ENCODE measurements at places on chromosomes 7 and 10.
A peak's percentile ranks its signal among the peaks of the same experiment; 100 is the strongest.

GRCh38 chr10:28663576-28664368, 13.5 kb upstream of the BAMBI start:
- DNase-seq, result peak; percentile 77

GRCh38 chr7:151758622-151759540, 118.0 kb downstream of the PRKAG2 start:
- DNase-seq, result peak; percentile 9

DNA sequence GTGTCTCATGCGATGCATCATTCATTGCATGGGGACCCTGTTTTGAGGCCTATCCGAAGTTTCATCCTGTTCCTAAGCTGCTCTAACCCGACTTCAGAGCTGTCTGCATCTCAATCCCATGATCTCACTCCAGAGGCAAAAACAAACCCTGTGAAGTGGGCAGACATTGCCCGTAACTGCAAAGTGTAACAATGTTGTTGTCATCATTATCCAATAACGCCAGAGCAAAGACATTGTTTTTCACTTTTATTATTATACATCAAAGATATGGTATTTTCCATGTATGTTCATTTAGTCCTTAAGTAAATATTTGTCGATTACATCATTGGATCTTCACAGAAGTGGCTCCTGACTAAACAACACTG, 246.7 kb downstream of the KLF6 start:
- no peak for DNase-seq

GRCh38 chr10:116888380-116889055, 39.2 kb downstream of the ENO4 start:
- DNase-seq, result no peak

DNA sequence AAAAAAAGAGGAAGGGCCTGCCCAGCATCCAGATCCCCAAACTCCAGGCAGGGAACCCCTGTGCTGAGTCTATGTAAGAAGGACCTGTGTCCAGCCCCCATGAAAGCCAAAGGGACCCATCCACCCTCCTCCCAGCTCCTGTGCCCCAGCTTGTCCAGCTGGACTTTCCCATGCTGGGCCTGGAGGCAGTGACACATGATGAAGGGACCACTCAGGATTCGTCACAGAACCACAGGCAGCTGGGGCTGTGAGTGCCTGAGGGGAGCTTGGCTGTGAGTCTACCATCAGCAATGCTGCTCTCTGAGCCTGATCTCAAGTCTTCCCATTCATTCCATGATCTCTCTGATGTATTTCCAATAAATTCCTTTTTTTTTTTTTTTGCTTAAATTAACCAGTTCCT, 36.2 kb upstream of the MNX1 start:
- DNase-seq, result no peak

- DNase-seq, result no peak
Observed at GRCh38 chr7:101068401-101068800, 16.9 kb upstream of the TRIM56 start.

GRCh38 chr10:48640326-48640725, 35.5 kb upstream of the ARHGAP22 start:
- no peak for DNase-seq

DNA sequence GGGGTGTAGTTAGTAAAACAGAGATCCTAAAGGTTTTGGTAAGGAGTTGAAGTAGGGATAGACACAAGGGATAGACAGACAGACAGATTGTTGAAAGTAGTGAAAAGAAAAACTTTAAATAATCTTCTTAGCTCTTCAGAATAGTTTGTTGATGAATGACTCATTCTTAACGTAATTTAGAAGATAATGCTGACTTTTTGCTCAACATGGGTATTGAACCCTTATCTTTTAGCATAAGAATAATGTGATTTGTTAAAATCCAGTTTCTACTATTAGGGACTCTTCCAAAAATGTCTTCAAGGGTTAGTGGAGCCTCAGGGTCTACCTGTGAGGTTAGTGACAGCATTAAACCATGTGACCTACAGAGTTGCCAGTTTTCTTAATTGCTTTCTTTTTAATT, 411.2 kb downstream of the ETV1 start:
- no peak for DNase-seq

DNA sequence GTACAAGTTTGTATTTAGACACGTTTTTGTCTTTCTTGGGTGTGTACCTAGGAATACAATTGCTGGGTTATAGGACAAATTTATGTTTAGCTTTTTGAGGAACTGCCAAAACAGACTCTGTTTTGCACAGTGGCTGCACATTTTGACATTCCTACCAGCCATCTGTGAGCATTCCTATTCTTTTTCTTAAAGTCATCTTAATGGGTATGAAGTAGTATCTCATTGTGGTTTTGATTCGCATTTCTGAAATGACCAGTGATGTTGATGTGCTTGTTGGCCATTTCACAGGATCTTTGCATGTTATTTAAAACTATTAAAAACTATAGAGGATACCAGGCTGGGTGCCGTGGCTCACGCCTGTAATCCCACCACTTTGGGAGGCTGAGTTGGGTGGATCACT, 32.6 kb upstream of the IL15RA start:
- DNase-seq, result no peak

DNA sequence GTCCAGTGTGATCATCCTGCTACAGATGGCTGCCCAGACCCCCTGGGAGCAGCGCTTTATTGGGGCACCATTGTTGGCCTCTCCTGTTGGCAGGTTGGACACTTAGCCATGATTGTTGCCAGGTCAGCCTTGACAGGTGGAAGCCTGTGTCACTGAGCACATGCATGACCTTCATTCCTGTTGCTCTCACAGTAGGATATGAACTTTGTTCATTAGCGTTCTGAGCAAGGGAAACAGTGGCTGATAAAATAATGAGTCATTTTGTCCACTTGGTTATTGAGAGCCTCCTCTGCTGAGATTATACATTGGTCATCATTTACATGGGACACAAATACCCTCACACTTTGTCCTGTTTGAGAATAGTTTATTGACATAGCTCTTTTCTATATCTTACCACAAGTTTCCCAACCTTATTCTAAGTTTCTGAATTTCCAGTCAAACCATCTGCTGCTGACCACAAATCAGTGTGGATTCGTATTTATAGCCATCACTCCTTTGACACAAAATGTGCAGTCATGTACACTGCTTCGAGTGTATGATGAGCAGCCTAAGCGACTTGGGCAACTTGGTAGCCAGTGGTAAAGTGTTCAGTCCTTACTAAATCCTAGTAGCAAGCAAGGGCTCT, 102.6 kb downstream of the TPST1 start:
- DNase-seq, result no peak

DNA sequence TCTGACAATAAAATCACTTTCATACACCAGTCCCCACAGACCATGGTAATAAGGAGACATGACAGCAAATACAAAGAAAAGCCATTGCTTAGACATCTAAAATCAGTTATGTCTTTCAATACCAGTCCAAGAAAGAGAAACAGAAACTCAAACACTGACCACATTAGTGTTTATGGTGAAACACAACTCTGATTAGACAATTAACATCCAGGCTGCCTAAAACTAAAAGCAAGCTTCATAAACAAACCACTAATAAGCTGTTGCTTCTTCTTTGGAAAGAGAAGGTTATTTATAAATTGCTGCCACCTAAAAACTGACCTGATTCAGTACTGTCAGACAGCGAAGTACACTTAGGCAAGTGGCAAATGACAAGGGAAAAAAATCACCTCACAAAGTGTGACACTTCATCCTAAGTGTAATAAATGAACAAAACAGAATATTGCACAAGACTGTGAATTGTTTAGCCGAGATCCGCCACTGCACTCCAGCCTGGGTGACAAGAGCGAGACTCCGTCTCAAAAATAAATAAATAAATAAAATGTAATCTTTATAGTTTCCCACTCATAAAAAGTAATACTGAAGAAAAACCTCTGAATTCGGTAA, 277.4 kb downstream of the PARD3 start:
- no peak for DNase-seq

GRCh38 chr10:93039721-93040120, 20.9 kb upstream of the CYP26C1 start:
- DNase-seq, result no peak

DNA sequence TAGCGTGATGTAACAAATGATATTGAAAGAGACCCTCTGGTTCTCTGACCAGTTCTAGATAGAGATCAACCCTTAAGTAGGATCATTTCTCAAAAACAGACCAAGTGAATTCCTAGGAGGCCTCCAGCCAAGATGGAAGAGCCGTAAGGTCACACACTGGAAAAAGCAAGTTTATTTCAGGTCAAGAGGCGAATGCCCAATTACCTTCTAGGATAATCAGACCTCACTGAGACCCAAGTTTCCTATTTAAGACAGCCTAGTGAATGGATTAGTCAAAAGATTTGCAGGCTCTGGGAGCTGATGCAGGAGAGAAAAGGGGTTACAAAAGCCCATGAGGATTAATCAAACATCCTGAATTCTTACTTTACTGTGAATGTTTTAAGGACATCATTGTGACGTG, 486.1 kb upstream of the NRP1 start:
- no peak for DNase-seq

DNA sequence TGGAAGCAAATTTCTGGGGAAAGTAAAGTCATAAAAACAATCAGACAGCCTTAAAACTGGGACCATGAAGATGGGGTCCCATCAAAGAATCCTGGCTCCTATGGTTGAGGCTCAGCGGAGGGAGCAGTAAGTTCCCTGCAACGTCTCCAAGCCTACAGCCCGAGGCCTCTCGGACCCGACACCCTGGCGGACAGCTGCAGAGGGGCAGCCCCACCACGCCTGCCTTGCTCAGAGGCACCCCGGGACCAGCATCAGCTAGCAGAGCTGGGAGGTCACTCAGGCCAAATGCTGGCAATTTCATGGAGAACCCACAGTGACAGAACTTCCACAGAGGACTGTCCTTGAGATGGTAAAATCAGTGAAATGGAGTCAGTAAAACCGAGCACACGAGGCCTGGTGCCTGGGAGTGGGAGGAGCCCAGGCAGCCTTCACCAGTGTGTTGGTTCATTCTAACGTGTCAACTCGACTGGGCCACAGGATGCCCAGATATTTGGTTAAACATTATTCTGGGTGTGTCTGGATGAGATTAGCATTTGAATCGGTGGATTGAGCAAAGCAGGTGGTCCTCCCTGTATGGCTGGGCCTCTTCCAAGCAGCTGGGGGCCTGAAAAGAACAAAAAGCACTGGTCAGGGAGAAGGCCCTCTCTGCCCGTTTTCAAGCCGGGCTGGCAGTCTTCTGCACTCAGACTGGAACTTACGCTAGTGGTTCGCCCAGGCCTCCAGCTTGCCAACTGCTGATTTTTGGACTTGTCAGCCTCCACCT, 96.2 kb upstream of the INSIG1 start:
- no peak for DNase-seq

GRCh38 chr7:11760372-11760771, 71.6 kb downstream of the THSD7A start:
- no peak for DNase-seq

DNA sequence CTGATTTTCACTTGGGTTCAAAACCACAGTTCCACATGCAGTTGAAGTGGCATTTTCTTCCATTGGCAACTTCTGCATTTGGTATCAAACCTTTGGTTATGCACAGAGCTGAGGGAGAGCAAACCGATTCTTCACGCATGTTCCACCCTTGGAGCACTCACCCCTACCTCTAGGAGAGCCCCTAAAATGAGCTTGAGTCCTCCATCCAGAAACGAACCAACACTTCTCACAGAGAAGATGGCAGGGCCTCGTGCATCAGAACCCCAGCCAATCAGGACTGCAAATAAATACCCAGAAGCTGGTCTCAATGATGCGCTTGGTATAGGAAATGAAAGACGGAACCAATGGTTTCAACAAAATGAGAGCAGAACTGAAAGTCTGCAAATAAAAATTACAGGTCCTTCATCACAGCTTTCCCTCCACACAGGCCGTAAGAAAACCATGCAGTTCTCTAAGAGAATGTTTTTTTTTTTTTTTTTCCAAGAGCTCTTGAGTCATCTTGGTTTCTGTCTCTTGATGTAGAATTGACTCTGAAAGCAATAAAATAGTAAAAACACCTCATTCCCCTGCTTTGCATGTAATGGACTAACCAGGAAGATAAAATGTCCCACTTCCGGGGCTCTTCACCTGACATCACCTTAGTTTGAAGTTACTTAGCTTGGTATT, 23.9 kb downstream of the KLF6 start:
- no peak for DNase-seq

GRCh38 chr7:47636433-47637175, 54.7 kb upstream of the TNS3 start:
- no peak for DNase-seq

DNA sequence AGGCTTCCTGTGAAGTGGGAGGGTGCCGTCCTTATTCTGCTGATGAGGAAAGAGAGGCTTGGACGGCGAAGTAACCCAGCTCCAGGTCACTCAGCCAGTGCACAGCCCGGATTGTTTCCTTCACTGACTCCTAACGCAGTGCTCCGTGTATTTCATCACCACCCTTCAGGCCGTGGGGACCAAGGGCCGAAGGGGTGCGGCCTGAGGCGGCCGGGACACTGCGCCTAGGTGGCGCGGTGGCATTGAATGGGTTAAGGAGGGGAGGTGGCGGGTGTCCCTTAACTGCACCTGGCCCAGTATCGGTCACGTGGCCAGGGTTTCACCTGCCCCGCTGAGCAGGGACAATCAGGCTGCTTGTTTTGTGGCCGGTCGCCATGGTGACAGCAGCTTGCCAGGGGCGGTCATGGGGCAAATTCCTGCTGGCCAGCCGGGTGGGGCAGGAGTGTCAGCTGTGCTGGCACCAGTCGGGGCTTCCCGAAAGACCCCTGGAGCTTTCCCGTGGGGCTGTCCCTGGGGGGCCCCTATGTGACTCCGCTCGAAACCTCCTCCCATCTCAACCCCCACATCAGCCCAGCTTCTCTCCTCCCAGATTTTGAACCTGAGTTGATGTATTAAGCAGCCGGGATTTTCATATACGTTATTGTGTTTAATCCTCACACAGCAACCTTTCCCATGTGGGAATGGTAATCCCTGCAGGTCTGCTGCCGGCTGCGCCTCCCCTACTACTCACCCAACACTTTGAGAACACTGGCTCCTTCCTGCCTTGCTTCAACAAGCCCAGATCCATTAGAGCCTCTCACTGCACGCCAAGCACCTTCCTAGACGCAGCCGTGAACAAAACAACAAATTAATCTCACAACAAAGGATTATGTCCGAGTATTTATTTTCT, 4.4 kb upstream of the ABHD11 start:
- peak; percentile 34 for DNase-seq

- DNase-seq, result no peak
Observed at GRCh38 chr7:28170701-28171100, 9.9 kb downstream of the JAZF1 start.

GRCh38 chr10:11437391-11438142, 173.9 kb downstream of the USP6NL start:
- no peak for DNase-seq

GRCh38 chr7:141178486-141179135, 104.7 kb downstream of the TMEM178B start:
- no peak for DNase-seq

GRCh38 chr7:121913947-121914675, 41.1 kb downstream of the PTPRZ1 start:
- no peak for DNase-seq

DNA sequence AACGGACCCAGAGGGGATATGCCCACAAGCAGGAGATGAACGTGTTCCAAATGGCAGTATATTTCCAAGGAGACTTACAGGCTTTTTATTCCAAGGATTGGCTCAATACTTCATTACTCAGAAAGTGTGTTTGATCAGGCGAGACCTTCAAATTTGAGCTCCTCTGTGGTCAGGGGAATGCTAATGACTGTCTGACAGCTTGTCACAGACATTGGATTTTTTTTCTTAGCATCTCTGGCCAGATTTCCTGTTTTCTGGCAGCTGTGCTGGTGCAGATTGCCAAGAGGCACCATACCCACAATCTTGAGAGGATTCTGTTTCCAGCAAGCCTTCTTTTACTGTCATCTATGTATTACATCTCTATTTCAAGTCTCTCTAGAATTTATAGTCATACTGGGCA, 93.8 kb downstream of the C1GALT1 start:
- DNase-seq, result no peak
